ENCODE measurements at places on chromosomes 4 and X.

DNA sequence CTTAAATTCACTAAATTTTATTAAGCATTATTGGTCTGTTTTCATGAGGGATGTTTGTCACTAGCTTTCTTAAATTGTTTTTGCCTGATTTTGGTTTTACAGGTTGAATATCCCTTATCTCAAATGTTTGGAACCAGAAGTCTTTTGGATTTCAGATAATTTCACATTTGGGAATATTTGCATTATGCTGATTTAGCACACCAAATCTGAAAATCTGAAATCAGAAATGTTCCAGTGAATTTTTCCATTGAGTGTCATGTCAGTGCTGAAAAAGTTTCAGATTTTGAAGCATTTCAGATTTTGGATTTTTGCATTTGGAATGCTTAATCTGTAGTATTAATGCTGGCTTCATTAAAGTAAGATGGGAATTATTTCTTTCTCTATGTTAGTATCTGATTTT, 14.7 kb downstream of the FAM193A start:
- DNase-seq, result no peak

DNA sequence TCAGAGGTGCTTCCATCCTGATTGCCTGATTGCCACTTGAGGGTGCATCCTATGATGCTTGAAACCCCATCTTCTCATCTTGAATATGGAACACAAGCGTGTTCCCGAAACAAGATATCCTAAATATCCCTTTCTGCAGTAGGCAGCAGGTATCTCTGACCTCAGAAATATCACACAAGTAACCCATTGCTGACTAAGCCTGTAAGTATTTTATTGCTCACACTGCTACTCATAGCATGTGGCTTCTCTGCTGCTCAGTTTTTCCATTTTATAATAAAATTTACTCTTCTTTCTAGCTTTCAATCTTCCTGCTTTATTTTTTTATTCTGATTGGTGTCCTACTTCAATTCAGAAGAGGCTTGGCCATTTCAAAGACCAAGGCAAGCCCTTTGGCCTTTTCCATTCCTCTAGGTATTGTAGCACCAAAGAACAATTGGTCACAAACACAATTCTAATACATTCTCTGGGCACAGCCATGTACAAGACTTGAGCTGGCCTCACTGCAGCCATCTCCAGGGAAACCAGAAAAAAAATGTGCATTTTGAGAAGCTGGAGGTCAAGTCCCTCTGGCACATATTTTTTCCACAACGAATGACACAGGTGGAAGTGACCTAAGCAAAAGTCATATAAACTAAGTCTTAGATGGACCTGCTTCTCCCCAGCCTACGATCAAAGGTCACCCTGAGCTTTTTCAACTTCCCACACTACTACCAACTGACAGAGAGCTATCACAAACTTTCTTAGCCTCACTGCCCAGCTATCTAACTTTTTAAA, 107.0 kb downstream of the OR13H1 start:
- DNase-seq, result no peak

GRCh38 chr4:47383829-47384427, 79.6 kb downstream of the COMMD8 start:
- DNase-seq, result no peak

- no peak for DNase-seq
Observed at GRCh38 chr4:171376724-171377123, 436.5 kb upstream of the GALNTL6 start.

DNA sequence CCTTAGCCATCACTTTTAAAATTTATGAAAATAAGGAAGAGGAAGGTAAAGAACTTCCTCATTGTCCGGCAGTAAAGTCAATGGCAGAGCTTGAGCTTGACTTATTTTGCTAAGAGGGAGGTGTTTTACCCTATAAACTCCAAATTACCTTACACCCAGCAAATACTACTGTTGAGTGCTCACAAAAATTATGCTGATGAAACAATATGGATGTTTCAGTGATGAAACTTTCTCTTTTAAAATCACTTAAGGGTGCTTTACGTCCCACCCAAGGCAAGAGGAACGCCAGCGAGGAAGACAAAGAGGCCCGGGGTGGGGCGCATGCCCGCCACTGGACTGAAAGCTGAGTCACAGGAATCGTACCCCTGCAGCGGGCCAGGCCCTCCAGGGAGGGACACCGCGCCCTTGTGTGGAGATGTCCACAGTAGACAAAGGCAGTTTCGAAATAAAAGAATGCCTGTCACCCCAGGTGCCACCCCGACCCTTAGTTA, 560 bp upstream of the TMSB4X start:
- no peak for DNase-seq

- no peak for DNase-seq
Observed at GRCh38 chr4:82779032-82779431, 19.6 kb downstream of the SCD5 start.

GRCh38 chrX:16993791-16994318, 47.4 kb downstream of the REPS2 start:
- DNase-seq, result no peak

DNA sequence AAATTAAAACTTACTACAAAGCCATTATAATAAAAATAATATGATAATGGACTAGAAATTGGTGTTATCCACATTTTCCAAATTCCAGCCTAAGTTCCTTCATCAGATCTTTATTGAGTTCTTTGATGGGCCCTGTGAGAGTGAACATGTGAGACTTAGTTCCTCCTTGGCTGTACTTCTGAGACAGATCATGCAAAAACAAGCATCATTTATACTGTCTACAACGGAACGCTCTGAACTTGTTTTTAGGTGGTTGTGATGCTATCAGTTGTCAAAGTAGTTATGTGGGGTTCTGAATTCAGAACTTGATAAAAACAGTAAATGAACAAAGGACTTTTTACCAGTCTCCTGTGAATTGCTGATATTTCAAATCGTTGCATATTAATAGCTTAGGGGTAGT, 48.9 kb downstream of the JADE3 start:
- no peak for DNase-seq

GRCh38 chr4:38354421-38354820, 309.6 kb upstream of the KLF3 start:
- DNase-seq, result no peak

DNA sequence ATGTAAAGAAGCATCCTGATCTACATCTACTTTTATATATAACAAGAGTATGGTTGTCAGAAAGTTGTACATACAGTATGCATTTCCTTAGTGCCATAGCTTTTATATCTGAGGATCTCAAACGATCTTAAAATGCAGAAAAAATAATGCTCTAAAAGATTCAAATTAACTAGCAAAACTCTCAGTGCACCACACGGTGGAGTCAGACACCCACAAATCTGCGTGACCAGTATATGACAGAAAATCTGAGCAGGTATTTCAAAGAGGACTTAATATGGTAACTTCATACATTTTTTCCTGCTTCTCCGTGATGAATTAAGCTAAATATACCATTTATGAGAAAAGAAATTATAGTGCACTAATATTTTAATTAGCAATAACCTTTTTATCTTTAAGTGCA, 803.0 kb downstream of the DMD start:
- DNase-seq, result no peak

DNA sequence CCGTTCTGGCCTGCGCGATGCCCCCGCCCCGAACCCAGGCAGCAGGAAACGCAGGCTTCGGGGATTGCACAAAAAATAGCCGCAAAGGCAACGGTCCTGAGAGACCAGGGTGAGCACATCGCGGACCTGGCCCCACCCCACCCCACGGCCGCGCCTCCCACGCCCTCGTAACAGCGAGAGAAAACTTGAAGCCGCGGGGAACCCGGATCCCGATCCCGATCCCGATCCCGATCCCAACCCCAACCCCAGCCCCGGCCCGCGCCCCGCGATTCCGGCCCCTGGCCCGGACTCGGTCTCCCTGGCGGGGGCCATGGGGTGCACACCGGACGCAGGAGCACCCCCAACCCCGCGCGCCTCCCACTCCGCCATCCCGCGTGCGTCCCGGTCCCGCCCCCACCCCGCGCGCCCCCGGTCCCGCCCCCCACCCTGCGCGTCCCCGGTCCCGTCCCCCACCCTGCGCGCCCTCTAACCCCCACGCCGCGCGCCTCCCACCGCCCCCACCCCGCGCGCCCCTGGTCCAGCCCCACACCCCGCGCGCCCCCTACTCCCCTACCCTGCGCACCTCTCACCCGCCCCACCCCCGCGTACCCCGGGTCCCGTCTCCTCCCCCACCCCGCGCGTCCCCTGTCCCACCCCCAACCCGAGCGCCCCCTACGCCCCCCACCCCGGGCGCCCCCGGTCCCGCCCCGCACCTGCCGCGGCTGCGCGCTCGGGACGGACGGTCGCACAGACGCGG, 29.0 kb downstream of the NOP14 start:
- no peak for DNase-seq

DNA sequence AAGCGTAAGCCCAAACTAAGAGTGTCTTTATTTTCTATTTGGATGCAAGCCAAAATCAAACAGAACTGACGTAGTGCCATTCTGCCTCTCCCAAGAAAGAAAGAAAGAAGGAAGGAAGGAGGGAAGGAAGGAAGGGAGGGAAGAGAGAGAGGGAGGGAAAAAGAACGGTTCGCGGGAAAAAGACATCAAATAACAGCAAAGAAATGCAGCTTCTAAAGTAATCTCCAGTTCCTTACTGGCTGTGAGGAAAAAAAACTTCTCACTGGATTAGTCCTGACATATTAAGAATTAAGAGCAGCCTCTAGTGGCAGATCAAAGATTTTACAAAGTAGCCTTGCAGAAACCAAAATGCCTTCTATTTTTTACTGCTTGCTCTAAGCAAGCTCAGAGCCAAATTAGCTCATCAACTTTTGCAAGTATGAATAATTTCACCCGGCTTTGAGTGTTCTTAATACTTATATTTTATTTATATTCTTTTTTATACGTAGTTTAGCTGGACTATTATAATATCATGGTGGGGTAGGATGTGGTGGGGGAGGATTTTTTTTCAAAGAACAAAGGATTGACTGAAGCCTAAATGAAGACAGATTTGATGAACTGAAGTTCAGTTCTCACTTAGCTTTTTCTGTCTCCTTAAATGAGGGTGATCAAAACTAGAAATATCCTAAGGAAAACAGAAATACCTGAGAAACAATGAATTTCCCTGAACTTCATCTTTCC, 36.6 kb downstream of the PITX2 start:
- DNase-seq, result no peak

DNA sequence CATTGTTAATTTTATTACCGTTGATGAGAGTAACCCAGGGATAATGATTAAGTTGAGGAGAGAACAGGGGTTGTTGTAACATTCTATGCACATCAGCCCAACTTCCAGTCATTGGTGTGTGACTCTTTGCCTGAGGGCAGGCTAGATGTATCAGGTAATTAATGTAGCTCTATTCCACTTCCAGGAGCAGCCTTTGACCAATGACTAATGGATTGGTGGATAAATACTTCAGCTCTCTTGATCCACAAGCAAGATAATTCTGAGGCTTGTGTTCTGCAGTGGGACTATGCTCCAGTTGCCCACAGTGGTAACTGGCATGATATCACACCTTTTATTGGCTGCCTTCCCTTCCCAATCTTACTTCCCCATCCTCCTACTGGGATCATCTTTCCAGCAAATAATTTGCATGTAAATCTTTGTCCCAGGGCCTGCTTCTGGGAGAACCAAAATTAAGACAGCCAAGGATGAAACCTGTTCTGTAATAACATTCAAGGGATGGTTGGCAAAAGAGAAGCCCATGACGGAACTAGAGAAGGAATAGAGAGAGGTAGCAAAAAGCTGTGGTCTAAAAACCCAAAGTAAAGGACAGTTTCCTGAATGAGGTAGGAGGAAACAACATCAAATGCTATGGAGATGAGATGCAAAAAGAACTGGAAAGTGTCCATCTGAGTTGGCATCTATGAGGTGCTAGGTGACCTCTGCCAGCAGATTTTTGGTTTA, 241.4 kb upstream of the RPS6KA3 start:
- no peak for DNase-seq

- DNase-seq, result no peak
Observed at GRCh38 chrX:19280636-19281035, 63.1 kb upstream of the PDHA1 start.

GRCh38 chr4:21387683-21388082, 560.9 kb downstream of the KCNIP4 start:
- DNase-seq, result no peak

GRCh38 chr4:176817204-176817603, 24.5 kb upstream of the VEGFC start:
- no peak for DNase-seq

DNA sequence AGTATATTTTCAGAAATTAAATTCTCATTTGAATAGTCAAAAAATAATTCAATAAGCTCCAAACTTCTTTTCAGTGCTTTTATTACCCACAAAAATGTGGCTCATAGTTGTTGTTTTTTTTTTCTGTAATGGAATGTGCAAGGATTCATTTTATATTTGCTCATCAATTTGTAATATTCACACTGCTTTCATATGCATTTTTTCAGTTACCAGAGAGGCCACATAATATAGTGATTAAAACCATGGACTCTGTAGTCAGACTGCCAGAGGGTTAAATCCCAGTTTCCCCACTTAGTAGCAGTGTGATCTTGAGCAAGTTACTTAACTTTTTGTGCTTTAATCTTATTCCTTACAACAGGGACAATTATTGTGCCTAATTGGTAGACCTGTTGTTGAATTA, 64.5 kb downstream of the FAM9B start:
- no peak for DNase-seq

- no peak for DNase-seq
Observed at GRCh38 chr4:38377195-38377594, 286.8 kb upstream of the KLF3 start.

GRCh38 chrX:119036107-119037029, 36.4 kb upstream of the CT47C1 start:
- no peak for DNase-seq

GRCh38 chr4:74316397-74316796, 8.1 kb downstream of the EPGN start:
- DNase-seq, result no peak

- DNase-seq, result no peak
Observed at GRCh38 chrX:344371-344901, 25.8 kb upstream of the GTPBP6 start.

- no peak for DNase-seq
Observed at GRCh38 chr4:7595934-7596461, 161.3 kb upstream of the PSAPL1 start.

DNA sequence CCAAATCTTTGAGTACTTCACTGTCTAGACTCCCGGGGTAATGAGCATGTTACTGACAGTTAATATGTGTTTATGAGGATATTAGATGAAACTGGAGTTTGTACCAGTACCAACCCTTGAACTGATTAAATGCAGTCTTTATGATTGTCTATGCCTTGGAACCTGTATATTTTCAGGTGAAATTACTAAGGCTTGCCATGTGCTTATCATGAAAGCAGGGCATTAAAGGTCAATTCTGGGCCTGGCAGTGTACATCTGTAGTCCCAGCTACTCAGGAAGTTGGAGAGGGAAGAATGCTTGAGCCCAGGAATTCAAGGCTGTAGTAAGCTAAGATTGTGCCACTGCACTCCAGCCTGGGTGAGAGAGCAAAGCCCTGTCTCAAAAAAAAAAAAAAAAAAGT, 27.6 kb downstream of the PHEX start:
- DNase-seq, result no peak

DNA sequence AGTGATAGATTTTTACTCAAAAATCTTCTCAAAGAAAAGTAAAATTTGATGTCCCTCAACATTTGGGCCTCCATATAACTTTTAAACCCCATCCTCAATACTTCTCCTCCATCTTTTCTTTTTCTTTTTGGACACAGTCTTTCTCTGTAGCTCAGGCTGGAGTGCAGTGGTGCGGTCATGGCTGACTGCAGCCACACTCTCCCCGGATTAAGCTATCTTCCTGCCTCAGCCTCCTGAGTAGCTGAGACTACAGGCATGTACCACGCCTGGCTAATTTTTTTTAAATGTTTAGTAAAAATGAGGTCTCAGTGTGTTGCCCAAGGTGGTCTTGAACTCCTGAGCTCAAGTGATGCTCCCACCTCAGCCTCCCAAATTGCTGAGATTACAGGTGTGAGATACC, 33.1 kb downstream of the KDM6A start:
- DNase-seq, result no peak
